ENCODE measurements at places on chromosomes 3 and 15.

DNA sequence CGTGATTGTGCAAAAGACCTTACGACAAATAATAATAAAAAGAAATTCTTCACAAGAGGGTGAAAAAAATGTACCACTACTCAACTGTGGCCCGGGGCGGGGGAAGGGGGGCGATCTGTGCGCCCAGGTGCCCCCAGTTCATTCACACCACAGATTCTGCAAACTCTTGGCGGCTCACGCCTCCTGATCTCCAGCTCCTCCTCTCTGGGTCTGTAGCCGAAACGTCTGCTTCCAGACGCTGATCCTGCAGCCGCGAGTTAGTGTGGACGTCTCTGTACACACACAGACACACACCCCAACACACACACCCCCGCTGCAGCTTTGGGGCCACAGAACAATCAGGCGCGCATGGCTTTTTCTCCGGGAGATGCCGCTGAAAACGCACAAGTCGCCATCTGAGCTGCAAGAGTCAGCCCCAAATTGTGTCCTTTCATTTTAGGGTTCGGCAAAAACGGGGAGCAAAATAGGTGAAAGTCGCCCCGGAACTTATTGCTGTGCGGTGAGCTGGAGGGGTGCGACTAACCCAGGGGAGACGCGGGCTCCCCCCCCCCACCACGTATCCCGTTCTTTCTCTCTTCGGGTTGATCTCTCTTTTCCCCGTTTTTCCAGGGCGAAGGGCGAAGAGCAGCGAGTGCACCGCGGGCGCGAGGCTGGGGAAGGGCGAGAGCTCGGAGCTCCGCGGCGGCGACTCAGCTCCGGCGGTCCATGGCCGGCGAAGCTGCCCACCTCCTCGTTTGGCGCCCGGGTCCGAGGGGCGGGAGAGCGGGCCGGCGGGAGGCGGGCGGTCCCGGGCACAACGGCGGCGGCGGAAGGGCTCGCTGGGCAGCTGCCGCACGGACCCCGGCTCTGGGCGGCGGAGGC is 505 bp upstream of the WNT5A start:
- peak; percentile 59 for DNase-seq

DNA sequence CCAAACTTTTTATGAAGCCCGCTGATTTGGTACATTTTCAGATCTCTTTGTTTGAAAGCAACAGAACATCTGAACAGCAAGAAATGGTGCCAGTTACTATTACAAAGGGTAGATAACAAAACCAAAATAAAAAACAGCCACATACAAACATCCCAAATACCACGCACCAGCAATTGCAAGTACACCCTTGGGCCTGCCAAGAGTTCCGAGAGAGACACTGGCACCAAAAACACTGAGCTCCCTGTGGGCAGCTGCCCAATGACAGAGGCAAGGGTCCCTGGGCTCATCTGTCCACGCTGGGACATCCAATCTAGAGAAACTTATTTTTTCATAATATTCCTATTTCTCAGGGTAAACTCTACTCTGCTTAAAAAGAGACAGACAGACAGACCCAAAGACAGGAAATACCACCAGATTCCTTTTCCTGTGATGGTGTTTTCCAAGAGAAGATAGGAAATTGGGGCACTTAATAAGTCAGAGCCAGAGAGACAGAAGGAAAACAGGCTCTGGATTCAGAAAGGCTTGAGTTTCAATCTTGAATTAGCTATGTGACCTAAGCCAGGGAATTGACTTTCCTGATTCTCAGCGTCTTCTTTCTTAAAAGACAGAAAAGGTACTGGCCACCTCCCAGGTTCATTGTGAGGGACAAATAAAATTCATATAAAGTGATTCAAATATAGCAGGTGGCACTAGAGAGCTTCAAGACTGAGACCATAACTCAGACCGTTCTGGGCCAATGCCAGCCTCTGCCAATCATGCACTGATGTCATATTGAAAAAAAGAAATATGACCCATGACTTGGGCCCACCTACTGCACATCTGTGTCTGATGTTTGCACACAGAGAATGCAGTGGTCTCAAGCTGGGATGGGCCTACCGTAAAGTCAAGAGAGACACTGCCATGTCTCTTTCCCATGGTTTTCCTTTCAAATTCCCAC is 61.3 kb downstream of the FOXP1 start:
- no peak for DNase-seq

- no peak for DNase-seq
These were observed 7.7 kb upstream of the STARD5 start for GRCh38 chr15:81331600-81331999.

DNA sequence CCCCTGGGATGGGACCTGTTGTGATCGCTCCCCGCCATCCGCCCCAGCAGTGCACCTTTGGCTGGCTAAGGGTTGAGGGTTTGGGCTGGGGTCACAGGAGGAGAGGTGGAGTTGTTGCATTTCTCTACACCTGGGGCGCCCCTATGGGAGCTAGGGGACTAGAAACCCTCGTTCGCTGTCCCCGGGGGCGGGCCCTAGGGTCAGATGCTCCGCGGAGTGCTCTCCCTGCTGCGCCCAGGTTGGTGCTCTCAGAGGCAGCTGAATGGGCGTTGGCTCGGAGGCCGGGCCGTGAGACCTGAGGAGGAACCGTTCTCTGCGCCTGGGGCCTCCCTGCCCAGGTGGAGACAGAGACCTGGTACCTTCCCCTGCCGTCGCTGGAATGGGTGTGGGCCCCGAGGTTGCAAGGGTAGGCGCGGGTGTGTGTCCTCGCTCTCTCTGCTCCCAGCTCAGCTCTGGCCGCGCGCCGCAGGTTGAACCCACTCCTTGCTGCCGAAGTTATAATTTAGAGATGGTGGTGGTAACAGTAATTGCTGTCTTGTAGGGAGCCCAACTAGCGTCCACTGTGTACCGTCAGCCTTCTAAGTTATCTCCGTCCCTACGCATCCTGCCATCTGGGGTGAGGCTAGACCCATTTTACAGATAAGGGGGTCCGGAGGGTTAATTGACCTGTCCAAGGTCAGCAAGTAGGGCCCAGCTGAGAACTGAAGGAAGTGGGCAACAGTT is 965 bp downstream of the FLNB start:
- DNase-seq, result peak; percentile 72
